ENCODE measurements at places on chromosomes 1 and 21.
A peak's percentile ranks its signal among the peaks of the same experiment; 100 is the strongest.

GRCh38 chr1:6686294-6686693, 15.3 kb downstream of the DNAJC11 start:
- DNase-seq = no peak

DNA sequence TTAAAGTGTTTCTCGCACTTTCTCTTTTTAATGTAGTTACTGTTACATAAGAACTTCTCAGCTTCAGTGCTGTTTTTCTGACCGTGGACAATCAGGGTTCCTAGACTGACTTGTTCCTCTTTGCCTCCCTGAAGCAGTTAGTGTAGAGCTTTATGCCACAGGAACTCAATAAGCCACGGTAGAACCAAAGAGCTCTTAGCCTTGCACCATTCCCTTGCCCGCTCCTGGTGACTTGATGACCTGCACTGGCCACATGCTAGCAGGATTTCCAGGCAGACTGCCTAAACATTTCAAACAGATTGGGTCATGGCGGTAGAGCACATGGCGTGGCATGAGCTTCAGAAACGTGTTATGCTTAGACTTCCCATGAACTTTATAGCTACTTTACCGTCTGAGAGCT, 18.8 kb upstream of the FASLG start:
- no peak for DNase-seq

DNA sequence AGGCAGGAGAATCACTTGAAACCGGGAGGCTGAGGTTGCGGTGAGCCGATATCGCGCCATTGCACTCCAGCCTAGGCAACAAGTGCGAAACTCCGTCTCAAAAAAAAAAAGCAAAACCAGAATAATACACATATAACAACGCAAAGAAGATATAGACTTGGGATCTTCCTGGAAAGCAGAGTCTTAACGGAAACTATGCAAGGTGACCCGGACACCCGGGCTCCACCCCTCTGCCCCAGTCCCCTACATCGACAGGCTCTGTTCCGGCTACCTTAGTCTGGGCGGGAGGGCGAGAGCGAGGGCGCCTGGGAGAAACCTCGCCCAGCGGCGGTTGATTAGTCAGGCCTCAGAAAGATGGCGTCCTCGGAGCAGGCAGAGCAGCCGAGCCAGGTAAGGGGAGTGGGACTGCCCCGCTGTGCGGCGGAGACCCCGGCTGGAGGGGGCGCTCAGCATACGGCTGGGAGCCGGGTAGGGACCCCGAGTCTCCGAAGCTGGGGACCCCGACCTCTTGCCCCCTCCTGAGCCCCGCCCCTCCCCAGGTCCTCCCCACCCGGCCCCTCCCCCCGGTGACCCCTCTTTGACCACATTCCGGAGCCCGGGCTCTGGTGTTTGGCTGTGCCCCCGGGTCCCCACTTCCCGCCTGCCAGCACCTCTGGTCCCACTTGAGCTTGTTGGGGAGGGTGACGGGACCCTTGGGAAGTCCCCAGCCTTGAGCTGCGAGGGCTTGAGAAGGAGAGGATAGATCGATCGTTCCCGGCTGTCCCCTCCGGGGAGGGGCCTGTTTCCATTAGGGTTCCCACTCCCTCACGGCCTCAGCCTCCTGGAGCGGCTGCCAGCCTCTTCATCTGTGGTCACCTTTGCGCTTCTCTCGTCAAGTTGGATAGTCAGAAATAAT, at the start of gene PEX14:
TSS of gene PEX14 (plus strand) at position 338 of the 895 bp plus-strand sequence. CDS start at position 355, 17 bp downstream.
- peak; percentile 96 for DNase-seq

GRCh38 chr1:117679868-117680267, 74.0 kb downstream of the TENT5C start:
- DNase-seq = no peak

GRCh38 chr1:918843-919242, 4.9 kb upstream of the SAMD11 start:
- DNase-seq = no peak

DNA sequence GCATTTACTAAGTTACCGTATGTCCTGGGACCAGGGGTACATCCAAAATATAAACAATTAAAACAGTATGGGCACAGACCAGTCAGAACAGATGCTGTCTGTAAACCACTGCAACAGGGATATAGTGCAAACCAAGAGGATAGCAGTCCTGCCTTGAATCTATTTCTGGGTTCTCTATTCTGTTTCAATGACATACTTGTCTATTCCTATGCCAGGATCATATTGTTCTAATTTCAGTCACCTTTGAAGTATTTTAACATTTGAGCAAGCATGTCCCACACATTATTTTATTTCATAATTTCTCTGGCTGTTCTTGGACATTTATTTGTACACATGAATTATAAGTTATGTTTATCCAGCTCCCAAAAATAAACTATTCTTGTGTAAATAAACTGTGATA, 28.2 kb upstream of the SYDE2 start:
- no peak for DNase-seq

DNA sequence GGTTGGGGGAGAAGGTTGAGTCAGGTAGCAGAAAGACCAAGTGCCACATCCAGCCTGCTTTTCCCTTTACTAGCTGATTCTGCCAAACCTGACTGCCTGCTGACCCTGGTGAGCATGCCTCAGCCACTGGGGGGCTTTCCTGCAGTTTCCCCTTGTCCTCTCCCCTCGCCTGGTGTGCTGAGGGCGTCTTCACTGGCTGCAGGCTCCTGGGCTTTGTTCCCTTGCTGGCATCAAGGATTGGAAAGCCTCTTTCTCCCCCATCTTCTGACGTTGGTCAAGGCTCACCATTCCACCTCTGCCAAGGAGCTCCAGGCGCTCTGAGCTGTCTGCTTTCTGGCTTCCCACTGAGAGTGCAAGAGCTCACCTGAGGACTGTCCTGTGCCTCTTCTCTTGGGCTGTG, 28.4 kb downstream of the MAN1C1 start:
- no peak for DNase-seq

GRCh38 chr1:228381356-228381755, 25.3 kb downstream of the TRIM11 start:
- no peak for DNase-seq

DNA sequence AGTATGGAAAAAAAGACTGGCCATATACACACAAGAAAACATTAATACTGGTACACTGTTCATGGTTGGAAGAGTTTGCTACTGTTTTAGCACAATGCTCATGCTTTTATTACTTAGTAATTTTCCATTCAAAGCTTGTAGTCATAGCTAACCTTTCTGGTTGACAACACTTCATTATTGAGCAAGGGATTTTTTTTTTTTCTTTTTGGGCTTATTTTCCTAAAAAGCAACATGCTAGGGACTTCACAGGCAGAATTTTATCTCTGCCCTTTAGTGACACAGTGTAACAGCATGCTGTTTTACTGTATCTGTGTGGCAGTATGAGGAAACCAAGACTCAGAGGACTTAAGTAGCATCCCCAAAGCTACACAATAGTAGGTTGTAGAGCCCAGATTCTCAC, 58.5 kb downstream of the FGGY start:
- DNase-seq = no peak

- DNase-seq = no peak
Observed at GRCh38 chr1:30986755-30987154, 78.2 kb upstream of the SDC3 start.

DNA sequence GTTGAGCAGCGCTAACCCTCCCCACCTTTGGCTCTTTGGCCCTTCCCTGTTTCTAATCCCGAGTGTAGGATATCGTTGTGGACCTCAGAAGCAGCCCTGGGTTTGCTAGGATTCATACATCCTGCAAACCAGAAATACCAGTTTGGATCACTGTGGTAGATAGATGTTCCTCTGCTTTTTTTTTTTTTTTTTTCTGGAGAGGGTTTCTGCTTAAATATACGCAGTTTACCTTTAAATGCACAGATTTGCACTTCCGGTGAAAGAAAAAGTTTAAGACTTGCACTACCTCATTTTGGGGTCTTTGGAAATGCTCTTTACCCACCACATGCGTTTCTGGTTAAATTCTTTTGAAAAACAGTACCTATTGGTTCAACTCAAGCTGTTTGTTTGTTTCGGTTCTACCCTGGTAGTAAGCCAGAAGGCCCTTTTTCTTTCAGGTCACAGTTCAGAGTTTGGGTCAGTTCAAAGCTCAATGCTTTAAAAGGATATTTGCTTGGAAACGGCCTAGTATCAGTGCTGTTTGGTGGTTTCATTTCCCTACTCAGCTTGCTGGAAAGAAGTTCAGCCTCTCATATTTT, 908 bp downstream of the DDI2 start:
- DNase-seq = peak; percentile 43

GRCh38 chr1:213159376-213159775, 108.3 kb downstream of the RPS6KC1 start:
- DNase-seq = no peak

DNA sequence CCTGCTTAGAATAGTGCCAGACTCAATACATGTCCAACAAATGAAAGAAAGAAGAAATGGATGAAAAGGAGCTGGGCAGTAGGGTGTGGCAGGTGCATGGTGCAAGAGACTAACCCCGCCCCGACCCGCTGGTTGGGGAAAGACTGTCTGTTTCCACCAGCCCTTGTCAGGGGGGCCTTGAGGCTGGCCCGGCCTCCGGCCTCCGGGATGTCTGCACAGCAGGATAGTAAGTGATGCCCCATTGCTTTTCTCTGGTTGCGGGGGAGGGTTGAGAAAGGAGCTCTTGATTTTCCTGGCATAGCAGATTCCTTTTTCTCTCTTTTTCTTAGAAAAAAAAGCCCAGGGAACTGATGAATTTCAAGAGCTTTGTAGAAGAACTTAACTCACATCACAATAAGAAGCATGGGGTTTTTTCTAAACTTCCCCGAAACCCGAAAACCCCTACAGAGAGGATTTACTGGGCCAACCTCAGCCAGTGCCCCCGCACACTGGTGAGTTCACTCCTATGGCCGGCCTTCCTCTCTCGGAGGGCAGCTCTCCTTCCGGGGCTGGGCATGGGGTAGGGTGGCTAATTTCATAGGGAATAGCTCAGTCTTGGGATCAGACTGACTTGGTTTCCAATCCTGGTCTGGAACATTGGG, 12.5 kb upstream of the TTC22 start:
- peak; percentile 86 for DNase-seq

GRCh38 chr1:224800486-224801119, 128.9 kb upstream of the DNAH14 start:
- DNase-seq = peak; percentile 25

All from H7 (cell line).